Brain microvascular endothelial cell (primary cell): ENCODE measurements at places on chromosomes 3 and 15.
A peak's percentile ranks its signal among the peaks of the same experiment; 100 is the strongest.

GRCh38 chr3:20043396-20043795 is 3.1 kb downstream of the KAT2B start:
- peak; percentile 17 for DNase-seq

DNA sequence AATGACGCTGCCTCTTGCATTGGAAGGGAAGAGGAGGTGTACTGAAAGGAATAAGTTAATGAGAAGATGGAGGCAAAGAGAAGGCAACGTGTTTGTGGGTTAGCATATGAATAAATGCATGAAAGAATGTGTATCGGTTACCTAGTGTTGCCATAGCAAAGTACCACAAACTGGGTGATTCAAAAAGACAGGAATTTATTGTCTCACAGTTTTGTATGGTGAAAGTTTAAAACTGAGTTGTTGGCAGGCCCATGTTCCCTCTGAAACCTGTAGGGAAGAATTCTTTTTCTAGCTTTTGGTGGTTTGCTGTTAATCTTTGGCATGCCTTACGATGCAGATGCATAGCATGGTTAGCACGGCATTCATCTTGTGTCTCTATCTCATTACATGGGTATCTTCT is 729.9 kb downstream of the MECOM start:
- DNase-seq: peak; percentile 23

DNA sequence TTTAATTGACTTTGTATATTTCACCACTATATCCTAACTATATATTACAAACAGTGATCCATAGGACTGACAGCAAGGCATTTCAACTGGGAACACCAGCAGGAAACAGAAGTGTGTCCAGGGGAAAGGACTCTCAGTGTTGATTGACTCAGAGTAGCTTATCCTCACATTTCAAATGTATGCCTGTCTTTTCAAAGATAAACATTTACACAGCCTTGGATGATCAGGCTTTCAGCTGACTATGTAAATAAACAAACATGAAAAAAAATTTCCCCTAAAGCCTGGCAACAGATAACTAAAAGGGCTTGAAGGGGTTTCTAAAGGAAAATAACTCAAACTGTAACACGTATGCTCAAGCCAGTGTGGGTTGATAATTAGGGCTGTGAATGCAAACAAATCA is 321.8 kb downstream of the TBC1D5 start:
- DNase-seq: no peak

DNA sequence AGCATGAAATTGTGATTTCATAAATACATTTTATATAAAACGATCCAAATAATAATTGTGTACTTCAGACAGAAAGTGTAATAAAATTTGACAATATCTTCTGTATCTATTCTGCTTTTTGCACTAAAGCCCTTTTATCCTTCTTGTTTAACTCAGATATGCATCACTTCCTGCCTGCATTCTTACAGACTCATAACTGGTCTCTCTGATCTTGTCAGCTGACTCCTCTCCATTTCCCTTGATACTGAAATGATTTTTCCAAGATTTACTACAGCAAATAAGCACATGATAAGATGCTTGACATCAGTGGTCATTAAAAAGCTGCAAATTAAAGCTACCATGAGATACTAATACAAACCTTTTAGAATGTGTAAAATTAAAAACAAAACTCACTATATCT is 25.3 kb upstream of the SI start:
- DNase-seq: no peak

DNA sequence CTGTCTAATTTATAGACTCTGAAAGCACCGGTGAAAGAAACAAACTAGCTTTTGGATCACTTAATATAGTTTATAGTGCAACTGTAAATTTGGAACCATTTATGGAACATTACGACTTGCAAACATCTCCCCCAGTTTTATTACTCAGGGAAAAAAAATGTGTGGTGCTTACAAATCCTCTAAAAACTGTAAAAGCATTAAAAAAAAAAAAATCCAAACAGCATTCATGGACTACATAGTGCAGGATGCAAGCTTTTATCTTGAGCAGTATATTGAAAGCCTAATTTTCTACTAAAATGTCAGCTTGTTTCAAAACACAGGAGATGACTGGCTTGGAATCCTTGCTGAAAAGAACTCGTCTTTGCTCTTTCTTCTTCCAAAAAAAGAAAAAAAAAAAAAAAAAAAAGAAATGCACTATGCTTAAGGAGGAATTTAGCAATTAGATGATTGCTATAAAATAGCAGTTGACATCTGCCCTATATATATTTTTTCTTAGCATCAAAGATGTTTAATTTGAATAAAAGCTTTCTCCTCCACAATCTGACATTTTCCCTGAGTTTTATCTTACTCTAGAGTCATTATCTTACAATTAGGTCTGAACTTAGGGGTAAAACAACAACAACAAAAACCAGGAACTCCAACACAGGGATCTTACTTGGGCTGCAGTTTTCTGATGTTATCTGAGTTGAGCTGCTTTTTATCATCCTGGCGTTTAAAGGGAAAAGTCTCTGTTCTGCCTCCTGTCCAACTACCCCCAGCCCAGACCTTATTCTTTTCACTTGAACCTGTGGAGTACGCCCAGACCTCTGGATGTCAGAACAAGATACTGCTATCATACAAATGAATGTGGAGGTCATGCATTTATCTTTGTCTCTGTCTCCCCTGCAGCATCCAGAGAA is 62.6 kb upstream of the PDZRN3 start:
- DNase-seq: no peak

- no peak for DNase-seq
Measured at GRCh38 chr3:161745741-161746140, 249.1 kb downstream of the OTOL1 start.

- DNase-seq: no peak
Measured at GRCh38 chr15:28252831-28253230, 69.1 kb downstream of the HERC2 start.

DNA sequence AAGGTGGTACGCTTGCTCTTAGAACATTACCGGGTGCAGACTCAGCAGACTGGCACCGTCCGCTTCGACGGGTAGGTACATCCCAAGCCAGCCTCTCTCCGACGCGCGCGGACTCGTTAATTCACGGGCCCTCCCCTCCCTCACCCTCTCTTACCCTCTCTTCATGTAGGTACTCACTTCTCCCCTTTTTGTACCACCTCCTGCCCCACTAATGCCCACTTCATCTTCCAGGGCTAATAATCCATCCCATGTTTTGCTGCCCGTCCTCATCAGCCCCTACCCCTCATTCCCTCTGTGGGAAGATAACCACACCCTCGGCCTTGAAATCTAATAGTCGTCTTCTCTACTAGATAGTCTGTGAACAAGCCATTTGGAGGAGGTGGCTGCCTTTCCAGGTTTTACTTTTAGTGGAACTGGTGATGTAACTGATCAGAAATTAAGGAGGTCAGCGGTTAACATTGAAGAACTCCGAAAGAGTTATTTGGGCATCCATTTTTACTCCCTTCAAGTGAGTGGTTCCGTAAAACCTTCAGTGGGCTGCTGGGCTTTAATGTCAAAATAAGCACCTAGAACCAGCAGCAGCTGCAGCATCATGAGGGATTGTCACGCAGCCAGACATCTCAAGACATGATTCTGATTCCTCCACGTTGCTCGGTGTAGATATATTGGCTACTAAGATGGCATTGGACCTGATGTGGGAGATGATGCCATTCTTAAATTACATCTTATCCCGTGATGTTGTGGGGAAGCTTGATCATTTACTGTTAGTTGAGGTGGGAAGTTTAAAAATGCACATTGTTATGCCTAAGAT is 1.3 kb downstream of the FEM1B start:
- DNase-seq: no peak

- no peak for DNase-seq
Measured at GRCh38 chr15:77309392-77309791, 110.5 kb downstream of the PEAK1 start.

DNA sequence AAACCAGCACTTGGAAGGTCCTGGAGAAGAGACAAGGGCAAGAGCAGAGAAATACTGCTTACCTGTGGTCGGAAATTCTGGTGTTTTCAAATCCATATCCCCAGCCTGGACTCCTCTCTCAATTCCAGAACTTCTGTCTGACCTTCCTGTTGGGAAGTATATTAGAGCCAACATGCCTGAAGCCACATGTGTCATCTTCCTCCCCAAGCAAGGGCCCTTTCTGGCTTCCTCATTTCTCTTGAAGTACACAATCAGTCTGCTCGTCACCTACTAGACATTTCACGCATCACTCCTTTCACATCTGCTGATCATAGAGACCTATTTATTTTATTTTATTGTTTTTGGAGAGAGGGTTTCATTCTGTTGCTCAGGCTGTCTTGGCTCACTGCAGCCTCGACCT is 8.4 kb downstream of the PARP14 start:
- no peak for DNase-seq

GRCh38 chr3:185507883-185508282 is 9.0 kb upstream of the TMEM41A start:
- DNase-seq: no peak

DNA sequence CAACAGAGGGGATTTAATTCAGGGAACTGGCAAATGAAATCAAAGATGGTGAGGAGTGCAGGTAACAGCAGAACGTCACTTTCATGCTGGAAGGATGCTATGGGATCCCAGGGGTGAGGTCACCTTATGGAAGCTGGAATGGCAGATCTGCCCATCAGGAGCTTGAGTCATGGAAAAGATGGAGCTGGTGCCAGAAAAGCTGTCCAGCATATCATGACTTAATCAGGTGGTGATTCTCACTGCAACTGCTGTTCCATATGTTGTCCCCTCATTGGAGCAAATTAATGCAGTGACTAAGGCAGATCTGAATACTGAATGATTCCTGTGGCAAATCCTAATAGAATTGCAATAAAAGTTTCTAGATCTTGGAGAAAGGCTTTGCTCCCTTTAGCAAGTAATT is 38.4 kb downstream of the HHLA2 start:
- no peak for DNase-seq

DNA sequence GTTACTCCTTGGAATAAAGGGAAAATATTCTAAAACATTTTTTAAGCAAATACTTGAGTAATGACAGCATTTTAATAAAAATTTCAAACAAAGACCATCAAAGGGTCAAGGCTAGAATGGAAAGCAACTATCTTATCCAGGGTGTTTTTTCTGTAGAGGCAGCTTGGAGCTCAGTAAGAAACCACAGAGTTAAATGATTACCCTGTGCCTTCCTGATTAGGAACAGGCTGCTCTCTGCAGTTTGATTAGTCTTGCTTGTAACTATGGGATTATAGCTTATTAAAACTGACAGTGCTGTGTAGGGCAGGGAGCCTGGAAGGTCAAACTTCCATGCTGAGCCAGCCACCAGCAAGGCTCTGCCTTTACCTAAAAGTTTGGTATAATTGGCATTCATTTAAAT is 33.1 kb downstream of the QTRT2 start:
- DNase-seq: no peak

DNA sequence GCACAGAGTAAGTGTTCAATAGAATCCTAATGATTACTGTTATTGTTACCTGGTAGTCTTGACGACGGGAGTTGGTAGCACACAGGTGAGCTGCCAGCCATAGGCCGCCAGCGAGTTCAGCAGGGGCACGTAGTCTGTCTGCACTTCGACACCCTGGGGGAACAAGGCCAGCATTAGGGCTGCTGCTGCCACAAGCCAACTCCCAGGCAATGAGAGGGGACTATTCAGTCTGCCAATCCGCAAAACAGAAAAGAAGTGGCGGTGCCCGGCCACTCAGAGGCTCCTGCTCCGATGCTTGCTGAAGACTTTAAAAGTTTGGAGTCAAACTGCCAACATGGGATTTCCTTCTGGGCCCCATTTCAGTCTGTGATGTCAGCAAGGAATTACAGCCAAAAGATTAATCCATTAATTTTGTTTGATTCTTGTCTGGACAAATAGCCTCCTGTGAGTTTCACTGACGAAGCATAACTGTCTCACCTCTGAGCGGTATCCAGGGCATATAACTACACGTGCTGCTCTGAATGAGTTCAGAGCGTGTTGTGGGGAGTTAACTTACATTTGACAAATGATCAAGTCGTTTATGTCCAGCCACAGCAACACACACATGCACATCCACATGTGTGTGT is 61.8 kb downstream of the OXNAD1 start:
- DNase-seq: no peak

DNA sequence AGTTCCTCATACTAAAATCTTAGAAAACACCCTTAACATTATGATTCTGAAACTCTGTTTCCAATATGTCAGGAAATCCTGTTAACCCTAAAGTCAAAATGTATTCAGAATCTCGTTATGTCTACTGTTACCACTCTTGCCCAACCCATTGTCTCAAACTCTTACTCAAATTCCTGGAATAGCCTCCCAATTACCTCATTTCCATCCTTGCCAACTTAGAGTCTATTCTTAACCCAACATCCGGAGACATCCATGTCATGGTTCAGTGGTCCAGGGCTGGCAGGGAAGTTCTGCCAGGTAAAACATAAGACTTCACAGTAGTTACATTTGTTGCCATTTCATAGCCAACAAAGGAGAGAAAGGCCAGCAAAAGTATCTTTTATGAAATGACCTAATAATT is 593.9 kb downstream of the PYDC2 start:
- DNase-seq: no peak

DNA sequence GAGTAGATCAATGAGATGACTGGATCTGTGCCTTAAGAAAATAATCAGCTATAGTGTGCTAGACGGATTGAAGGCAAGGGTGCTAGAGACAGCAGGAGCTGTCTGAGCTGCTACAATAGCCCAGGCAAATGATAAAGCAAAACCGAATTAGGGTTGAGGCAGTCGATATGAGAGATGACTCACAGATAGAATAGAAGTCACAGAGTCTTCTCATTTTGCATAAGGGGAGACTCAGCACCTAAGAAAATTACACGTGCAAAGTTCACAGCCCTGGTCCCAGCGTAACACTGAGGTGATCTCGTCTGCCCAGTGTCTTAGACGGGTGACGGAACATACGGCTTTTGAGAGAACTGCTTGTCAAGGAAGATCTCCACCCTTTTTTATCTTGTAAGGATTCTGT is 11.6 kb downstream of the LPP start:
- peak; percentile 53 for DNase-seq
